Right atrium auricular region (tissue), 2 donors: ENCODE measurements at places on chromosomes 7 and 10.

GRCh38 chr7:30828591-30828990 lies 57.4 kb downstream of the MINDY4 start:
- DNase-seq: no peak

- no peak for DNase-seq
Observed at GRCh38 chr7:77425101-77426051, 9.2 kb upstream of the GSAP start.

- DNase-seq: peak; percentile 95
Observed at GRCh38 chr7:4883372-4884144, at the start of gene RADIL. TSS of gene RADIL (minus strand) at chr7:4883716. CDS start at chr7:4878139, 5,577 bp downstream.

GRCh38 chr7:2645274-2645868 lies 13.6 kb downstream of the TTYH3 start:
- no peak for DNase-seq

- DNase-seq: no peak
Observed at GRCh38 chr7:98203261-98203963, 7.8 kb upstream of the BHLHA15 start.

DNA sequence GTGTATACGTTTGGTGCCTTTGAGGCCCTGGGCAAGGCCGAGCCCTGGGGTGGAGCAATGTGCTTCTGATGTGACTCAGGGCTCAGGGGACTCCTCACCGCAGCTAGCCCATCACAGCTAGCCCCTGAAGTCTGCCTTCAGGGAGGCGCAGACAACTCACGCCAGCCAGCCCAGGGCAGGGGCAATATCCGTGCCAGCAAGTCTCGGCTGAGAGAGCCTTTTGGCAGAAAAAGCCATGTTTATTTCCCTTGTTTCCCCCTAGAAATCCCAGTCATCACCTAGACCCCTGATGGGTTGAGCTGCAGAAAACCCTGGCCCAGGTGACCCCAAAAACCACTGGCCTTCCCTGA lies 90.4 kb downstream of the CHST15 start:
- DNase-seq: peak; percentile 46

DNA sequence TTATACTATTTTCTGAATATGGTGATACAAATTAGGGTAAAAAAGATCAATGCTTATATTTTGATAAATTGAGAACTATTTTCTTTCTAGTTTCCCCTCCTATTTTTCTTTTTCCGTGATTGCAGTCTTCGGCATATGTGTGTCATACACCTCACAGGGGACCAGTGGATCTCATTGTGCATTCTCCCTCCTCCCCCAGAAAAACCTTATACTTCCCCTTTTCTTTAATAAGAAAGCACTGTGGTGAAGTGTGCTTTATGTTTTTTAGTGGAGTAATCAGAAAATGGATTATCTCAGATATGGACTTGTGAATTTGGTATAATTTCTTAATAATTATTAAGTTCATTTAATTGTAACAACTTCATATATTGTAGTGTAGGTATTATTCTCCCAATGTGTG lies 72.8 kb downstream of the BICC1 start:
- no peak for DNase-seq

GRCh38 chr10:51073453-51074237 lies 642 bp upstream of the PRKG1 start:
- no peak for DNase-seq

DNA sequence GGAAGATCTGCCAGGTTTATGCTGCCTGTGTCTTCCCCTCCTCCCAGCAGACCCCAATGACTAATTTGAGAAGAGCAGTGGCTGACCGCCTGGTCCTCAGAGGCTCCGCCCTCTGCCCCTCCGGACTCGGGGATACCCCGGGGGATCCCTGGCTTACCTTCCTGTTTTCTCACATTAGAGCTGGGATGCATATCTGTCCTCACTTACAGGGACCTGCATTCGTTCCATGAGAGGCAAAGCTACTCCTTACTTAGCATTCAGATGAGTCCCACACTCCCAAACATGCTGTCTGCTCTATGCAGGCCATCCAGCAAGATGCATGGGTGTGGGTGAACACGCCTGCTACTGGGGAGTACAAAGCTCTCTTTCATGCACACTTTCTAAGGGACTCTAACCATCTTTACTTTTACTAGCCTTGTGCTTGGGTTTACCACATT lies 24.0 kb downstream of the VOPP1 start:
- DNase-seq: no peak

- no peak for DNase-seq
Observed at GRCh38 chr10:6400821-6401465, 179.1 kb downstream of the PRKCQ start.

DNA sequence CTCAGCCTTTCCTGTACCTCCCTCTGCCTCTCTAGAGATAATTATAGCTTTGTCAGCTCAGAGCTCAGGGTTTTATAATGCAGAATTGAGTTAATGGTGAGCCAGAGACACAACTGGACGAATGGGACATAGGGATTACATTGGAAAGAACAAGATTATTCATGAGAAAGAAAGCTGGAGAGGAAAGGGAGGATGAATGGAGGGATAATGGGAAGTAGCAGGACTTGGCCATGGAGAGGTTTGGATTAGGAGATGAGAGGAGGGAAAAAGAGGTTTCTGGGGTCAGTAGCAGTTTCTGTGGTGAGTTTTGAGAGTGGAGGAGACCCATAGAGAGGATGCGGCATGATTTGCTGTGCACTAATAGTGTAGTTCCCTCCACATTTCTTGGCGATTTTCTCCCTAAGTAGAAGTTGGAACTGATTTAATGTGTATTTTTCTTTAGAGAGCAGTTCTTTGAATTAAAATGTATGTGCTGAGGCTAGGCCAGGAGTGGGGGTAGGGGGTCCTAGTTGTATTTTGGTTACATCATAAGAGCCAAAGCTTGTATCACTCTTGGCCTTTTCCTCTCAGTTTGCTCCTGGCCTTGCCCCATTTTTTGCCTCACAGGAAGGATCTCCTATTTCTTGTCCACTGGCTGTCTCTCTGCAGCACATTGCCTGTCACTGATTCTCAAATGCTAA lies 107.4 kb downstream of the MKX start:
- DNase-seq: no peak

DNA sequence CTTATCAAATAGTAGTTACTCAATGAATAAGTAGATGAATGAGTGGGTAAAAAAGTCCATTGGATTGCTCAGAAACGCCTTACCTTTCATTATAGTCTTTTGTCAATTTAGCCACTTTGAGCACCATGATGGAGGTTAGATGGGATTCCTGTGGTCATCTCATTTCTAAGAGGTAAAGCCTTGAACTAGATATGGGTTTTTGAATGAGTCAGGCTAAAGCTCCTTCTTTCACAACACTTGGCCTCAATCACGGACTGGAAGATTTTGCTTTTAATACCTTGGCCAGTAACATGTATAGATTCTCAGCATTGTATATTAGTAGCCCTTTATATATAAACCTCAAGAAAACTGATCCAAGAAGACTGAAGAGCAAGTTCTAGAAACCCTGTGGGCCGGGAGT lies 99.7 kb upstream of the CCDC6 start:
- no peak for DNase-seq

- DNase-seq: no peak
Observed at GRCh38 chr10:116385994-116386809, 41.4 kb upstream of the PNLIPRP3 start.

DNA sequence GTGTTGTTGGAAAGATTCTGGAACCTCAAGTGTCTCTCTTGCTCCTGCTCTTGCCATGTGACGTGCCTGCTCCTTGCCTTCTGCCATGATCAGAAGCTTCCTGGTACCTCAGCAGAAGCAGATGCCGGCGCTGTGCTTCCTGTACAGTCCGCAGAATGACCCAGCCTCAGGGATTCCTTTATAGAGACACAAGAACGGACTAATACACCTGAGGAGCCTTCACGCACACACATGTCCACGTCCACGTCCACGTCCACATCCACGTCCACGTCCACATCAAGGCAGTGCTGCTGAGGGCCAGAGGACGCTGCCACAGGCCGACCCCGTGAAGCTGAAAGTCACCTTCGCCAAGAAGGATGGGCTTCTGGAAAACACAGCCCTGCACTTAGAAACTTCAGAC lies 190.1 kb downstream of the MAD1L1 start:
- no peak for DNase-seq

DNA sequence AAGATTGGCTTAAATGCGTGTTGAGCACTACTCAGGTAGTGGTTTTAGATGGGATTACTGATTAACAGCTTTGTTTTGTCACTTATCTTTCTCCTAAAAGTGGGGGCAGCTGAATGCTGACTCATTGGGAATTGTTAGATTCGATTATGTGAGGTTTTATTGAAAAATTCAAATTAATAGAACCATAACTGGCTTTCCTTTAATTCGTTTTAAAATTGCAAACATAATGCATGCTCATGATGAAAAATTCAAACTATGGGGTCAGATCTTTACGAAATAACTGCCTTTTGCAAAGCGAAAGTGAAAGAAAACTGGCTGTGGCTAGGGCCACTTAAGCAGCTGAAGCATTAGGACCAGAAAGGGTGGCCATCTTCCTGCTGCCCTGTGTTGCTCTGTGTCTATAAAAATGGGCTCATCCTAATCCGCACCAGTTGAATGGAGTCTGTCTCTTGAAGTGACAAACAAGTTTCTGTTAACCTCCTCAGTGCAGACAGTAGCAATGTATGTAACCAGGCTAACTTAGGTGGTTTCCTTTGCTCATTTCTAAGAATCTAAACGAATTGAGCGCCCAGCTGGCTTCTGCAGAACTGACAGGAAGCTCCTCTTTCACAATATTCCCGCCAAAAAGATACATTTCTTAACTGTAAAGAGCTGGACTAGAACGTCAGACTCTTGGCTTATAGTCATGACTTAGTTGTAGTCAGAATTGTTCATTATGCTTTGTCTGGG lies 27.8 kb downstream of the DENND10 start:
- no peak for DNase-seq

DNA sequence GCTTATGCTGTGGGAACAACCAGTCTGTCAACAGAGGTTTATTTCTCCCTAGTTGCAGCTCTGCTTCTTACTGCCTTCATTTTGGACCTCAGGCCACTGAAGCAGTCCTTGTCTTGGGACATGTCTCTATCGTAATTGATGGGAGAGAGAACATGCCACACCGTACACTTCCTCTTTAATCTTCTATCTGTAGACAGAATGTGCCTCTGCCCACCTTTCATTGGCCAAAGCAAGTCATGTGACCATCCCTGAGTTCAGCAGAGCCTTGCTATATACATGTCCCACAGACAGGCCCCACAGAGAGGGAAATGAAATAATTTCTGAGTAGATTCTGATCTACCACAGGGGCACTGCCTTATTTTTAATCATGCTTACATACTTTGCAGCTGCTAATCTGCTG lies 98.0 kb downstream of the KCND2 start:
- DNase-seq: no peak

GRCh38 chr7:29053105-29053872 lies 93.0 kb downstream of the CPVL start:
- DNase-seq: no peak

DNA sequence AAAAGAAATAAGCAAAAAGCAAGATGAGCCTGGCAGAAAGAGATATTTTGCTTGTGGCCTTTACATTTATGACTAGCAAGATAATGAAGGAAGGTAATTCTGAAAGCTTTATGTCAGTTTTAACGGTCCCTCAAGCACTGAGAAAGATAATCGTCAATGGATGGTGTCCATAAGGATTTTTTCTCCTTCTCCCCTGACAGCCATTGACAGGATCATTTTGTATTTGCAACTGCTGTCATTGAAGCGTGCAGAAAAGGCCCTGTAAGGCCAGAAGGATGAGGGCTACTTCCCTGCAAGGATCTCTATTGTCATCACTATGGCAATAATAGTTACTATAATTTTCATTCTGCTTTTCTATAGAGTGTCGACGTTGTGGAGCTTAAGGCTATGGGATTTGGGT lies 994 bp upstream of the LRGUK start:
- DNase-seq: no peak
